ENCODE measurements at places on chromosomes 2 and 18.

- no peak for DNase-seq
These were observed 61.0 kb downstream of the CRIM1 start for GRCh38 chr2:36416370-36417165.

GRCh38 chr2:18630101-18630500 lies 40.7 kb upstream of the NT5C1B start:
- no peak for DNase-seq

DNA sequence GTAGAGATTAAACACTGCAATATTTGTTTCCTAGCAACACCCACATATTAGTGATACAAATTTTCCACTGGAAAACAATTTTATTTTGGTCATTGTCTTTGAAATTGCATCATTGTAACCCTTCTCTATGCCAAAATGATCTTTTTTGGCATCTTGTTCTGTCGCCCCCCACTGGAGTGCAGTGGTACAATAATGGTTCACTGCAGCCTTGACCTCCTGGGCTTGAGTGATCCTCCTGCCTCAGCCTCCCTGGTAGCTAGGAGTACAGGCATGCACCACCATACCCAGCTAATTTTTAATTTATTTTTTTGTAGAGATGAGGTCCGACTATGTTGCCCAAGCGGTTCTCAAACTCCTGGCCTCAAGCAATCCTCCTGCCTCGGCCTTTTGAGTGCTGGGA lies 117.4 kb downstream of the PIK3C3 start:
- DNase-seq: no peak

DNA sequence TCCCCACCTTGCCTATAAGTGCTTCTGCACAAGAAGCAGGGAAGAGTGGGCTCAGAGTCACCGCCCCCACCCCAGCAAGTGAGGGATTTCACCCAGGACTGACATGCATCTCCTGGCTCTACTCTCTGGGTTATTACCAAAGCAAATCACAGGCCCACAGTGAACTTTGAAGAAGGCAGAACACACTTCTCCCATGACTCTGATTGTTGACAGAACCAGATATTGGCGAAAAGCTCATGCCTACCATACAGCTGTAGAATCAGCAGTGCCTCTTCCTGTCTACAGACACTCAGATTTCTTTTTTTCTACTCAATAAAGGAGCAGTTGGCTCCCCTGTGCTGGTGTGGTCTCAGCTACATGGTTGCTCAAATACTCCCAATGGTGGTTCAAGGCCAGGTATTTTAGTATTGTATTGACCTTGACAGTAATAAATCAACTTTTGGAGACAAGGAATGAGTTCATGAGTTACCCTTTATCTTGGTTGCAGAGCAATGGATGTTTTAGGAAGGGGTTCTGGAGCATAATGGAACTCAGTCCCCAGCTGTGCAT lies 512.9 kb upstream of the ID2 start:
- no peak for DNase-seq

GRCh38 chr2:46411985-46412384 lies 67.4 kb upstream of the TMEM247 start:
- DNase-seq: no peak

GRCh38 chr2:55159037-55159651 lies 72.9 kb downstream of the CLHC1 start:
- no peak for DNase-seq

GRCh38 chr2:54207666-54208195 lies 48.3 kb downstream of the TSPYL6 start:
- DNase-seq: no peak

DNA sequence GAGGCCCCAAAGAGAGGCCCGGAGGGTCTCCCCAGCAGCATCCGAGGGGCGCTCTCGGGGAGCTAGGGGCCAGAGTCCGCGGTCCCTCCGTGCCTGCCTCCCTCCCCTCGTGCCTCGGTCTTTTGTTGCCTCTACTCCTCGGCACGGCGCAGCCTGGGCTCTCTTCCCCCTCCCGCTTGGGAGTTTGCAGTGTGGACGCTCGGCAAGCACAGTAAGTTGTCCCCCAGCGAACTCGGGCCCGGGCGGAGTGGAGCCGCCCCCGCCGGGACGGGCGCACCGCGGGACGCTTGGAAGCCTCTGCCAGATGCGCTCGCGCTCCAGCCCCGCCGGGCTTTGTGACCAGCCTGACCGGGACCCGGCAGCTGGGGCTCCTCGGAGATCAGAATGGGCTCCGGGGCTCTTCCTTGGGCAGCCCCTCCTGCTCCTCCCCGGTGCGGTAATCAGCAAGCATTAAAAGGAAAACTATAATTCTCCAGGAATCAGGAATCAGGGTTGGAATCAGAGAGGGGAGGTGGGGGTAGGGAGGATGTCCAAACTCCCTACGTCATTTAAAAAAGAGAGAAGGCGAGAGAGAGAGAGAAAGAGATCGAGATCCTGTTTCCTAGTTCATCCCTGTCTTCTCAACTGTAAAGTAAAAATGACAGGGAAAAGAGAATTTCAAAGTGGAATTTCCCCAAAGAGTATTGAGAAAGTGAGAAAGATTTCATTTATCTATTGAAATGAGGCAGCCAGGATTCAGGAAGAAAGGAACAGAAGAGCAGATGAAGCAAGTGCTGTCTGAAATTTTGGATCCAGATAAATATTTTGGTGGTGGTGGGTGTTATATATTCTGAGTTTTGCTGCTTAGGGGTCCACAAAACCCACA lies 786 bp upstream of the TMEM200C start:
- peak; percentile 7 for DNase-seq

- DNase-seq: no peak
These were observed 859.0 kb upstream of the LRRTM1 start for GRCh38 chr2:81163583-81163982.

GRCh38 chr2:180101846-180102245 lies 94.7 kb upstream of the CWC22 start:
- DNase-seq: no peak

GRCh38 chr2:150672311-150672710 lies 184.8 kb upstream of the RND3 start:
- DNase-seq: no peak

GRCh38 chr2:96844405-96844808 lies 586 bp upstream of the ANKRD23 start:
- no peak for DNase-seq

DNA sequence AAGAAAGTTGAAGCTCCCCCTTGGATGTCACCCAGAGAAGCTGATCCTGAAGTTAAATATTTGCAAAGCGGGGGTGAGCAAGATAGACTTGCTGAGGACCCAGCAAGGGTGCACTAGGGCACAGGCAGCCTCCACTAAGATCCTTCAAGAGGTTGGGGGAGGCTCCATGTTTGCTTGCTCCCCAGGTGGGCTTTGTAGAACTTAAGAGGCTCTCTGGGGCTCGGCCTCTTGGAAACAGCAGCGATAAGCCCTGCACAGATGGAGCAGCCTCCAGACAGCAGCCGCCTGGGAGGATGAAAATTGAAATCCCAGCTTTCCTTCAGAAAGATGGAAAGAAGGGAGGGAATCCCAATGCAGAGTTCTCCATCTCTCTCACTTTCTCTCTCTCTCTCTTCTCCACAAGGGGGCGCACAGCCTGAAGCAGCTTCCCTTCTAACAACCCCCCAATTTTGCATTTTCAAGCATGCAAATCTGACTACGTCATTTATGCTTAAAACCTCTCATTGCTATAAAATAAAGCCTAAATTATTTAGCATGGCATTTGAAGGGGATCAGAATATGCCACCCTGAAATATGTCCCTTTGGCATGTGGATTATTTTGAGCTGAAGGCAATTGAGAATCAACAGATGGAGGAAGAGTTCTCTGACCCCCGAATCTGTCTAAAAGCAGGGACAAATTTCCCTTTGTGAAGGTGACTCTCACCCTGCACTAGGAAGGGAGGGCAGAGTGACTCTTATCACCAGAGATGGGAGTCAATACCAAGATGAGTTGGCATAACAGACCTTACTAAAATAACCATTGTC lies 185.7 kb upstream of the KLHL29 start:
- no peak for DNase-seq

DNA sequence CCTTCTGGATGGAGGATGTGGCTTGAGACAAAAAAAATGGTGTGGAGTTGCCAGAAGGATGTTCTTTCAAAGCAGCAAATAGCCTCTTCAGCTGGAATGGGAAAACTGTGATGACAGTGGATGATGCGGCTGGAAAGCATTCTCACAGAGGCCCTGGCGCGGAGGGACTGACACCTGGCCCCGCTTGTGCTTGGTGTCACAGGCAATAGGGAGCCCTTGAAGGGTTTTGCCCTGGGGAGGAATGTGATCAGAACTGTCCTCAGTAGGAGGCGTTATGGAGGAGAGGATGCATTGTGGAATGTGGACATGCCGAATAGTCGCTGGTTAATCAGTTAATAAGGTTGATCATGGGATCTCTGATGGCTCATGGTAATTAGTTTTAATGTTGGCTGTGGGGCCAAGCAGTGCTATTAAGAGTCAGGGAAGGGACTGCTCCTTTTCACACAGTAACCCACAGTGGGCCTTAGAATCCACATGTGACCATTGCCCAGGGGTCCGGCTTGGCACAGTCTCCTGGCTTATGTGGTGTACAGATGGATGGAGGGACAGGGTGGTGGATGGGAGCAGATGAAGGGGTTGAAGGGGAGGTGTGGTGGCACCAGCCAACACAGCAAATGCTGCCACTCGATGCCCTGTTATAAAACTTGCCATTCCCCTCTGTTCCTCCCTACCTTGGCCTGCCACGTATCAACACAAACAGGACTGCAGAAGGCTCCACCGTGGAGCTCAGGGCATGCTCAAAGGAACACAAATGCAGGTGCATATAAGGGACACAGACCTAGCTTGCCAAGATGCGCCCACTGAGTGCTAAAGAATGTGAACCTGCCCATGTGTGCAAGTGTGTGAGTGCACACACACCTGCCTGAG lies 71.7 kb downstream of the CIB4 start:
- no peak for DNase-seq

- DNase-seq: no peak
These were observed 83.9 kb downstream of the ITSN2 start for GRCh38 chr2:24276349-24276899.

DNA sequence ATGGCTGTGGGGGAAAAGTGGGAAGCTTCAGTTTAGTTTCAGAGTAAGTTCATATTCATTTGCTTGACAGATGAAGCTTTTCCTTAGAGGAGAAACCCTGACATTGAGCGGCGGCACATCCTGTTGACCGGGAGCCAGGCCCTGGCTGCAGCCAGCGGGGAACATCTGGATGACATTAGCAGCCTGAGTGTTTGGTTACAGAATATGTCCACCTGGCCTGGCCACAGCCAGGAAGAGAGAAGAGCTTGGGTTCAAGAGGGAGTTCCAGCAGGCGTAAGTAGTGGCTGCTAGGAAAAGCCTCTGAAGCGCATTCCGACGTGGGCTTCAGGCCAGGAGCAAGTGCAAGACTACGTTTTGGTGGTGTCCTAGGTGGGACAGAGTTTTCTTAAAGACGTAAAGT lies 144.9 kb upstream of the MYCN start:
- no peak for DNase-seq

DNA sequence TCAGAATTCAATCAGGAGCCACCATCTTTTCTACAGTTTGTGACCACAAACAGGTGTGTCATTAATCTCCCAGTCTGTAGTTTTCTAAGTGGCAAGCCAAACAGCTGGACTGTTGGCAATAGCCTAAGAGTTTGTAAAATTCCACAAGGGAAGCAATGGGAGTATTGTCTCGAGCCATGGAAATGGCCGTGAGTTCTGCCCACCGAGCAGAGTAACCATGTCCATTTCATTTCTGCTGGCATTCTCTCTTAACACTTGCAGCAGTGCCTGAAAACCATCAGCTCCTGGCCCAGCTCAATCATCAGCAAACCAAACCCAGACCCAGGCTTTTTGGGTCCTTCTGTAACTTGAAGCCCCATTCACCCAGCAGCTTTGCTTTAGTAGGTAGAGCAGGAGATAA lies 387.8 kb upstream of the CDH7 start:
- DNase-seq: no peak

DNA sequence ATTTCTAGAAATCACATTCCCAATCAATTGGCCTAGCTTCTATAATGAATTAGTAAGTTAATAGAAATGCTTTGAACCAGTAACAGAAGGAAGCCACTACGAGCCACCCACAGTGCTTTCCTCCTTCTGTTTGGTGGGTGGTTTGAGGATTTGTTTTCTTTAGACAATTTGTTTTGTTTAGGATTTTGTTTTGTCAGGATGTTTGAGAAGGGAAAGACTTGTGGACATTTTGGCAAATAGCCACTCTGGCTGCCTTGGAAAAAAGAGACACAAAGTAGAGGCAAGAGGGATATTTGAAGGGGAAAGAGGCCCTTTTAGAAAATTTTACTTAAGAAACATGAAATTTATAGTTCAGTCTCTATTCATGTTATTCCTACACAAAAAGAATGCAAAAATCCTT lies 47.7 kb downstream of the TANK start:
- no peak for DNase-seq

GRCh38 chr2:37617119-37617892 lies 54.1 kb downstream of the CDC42EP3 start:
- DNase-seq: no peak

GRCh38 chr2:168277276-168277675 lies 29.9 kb upstream of the STK39 start:
- no peak for DNase-seq

DNA sequence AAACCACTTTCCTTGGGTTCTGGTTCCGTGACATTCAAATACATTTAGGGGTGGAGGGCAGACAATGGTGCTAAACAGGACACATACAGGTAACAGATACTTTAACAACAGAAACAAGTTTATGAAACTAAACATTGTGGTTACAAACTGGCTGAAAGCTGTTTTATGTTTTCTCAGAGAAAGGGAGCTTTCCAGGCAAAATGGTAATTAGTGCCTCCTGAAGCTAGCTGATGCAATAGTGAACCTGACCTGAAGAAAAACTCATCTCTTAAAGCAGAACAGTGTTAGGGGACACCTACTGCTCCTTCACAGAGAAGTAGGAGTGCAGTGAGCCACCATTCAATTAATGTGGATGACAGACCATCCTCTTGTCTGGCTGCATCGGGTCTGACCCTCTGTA lies 138.9 kb downstream of the CCDC148 start:
- no peak for DNase-seq

GRCh38 chr2:96867756-96868554 lies 1.9 kb downstream of the SEMA4C start:
- peak; percentile 39 for DNase-seq

GRCh38 chr2:111975053-111975552 lies 76.7 kb downstream of the MERTK start:
- no peak for DNase-seq

DNA sequence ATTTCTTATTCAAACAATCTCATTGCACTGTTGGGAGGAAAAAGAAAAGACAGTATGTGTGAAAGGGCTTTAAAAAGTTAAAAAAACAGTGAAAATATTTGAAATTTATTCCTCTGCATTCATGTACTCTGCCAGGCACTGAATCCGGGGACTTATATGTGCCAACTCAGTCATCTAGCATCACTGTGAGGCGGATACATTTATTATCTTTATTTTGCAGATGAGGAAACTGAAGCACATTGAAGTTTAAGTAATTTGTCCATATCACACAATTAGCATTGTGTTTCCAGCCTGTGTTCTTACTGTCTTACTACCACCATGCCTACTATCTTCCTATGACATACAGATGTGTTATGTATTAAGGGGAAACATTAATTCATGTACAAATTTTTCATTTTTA lies 1.8 kb downstream of the LCLAT1 start:
- no peak for DNase-seq

Data from stimulated activated CD4-positive, alpha-beta T cell treated with anti-CD3 and anti-CD28 coated beads, Interleukin-4, amount 100 ng/mL, for 1 hour (primary cell).